Activated gamma-delta T cell (primary cell): ENCODE measurements at places on chromosomes 6 and 20.
A peak's percentile ranks its signal among the peaks of the same experiment; 100 is the strongest.

GRCh38 chr6:5638666-5639065 lies 368.1 kb downstream of the NRN1 start:
- DNase-seq = no peak

GRCh38 chr20:23889775-23890187 lies 10.2 kb upstream of the CST5 start:
- DNase-seq = no peak

DNA sequence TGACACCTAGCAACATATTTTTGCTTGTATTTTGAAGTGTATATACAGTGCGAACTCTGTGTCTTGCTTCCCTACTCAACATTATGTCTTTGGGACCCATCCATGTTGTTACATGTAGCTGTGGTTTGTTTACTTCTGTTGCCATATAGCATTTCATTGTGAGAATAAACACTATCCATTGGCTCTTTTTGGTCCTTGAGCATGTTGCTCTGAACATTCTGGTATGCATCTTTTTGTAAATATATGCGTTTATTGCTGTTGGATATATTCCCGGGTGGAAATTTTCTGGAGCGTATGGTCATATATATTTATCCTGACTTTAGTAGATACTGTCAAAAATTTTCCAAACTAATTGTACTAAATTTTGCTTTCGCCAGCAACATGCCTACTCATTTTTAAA lies 222.5 kb upstream of the SPTLC3 start:
- no peak for DNase-seq

- DNase-seq = no peak
Observed at GRCh38 chr6:132569170-132569569, 952 bp upstream of the TAAR6 start.

- DNase-seq = no peak
Observed at GRCh38 chr6:110491644-110492317, 15.4 kb upstream of the SLC22A16 start.

DNA sequence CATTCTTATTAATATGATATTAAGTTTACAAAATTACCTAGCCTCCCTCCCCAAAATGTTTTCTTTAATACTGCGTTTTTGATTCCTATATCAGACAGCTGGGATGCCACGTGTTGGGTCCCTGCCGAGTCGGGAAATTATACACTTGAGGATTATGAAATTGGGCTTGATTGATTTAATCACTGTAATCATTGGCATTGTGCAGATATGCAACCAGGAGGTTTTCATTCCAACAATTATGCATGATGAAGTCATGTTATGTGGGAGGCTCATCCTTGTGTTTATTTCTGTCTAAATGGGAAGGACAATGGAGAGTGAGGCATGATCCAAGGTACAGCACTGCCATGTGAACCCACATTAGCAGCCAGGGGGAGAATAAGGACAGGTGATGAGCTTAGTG lies 30.6 kb upstream of the RIPOR2 start:
- no peak for DNase-seq

DNA sequence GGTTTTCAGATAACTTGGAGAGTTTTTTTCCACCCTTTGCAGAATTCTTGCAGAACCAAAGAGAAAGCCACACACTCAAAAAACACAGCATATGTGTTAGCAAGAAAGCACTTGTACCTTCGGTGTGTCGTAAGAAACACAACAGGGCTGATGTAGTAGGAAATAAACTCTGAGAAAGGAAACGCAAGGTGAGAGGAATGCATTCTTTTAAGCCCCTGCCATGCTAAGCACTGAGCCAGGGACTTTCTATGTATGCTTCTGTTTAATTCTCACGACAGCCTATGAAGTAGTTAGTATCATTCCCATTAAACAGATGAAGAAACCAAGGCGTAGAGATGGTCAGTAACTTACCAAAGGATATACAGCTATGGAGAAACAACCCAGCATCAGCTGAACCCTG lies 23.1 kb downstream of the NEDD9 start:
- DNase-seq = no peak

DNA sequence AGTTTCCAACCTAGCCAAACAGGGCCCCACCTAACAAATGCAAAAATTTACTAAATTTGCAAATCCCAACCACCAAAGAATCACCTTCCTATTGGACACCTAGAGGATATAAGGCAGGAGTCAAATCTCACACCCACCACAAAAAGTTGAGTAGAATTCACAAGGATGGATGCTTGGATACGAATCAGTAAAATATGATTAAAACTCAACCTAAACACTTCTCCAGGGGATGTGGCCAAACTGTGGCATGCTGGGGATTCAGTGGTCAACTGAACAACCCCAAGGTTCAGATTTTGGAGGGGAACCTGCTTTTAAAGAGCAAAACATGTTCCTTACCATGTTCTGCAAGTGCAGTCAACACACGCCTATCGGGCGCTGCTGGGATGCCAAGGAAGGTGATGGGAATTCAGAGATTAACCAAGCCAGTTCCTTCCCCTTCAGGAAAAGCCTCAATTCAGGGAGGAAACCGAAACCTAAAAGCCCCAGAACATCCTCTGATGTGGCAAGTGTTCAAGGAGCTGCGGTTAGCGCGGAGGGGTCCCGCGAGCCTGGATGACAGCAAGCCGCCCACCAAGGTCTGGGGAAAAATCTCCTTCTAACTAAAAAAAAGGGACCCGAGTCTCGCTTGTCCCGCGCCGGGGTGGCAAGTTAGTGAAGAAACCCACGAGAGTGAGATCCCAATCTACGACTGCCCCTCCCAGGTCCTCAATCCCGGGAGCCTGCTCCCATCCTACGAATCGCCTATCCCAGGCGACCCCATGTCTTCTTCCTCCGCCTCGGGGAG lies 902 bp downstream of the SAMHD1 start:
- DNase-seq = peak; percentile 32

- no peak for DNase-seq
Observed at GRCh38 chr6:160795721-160796120, 93.7 kb downstream of the PLG start.

- peak; percentile 54 for DNase-seq
Observed at GRCh38 chr6:29702519-29703103, 20.6 kb upstream of the HLA-F start.

DNA sequence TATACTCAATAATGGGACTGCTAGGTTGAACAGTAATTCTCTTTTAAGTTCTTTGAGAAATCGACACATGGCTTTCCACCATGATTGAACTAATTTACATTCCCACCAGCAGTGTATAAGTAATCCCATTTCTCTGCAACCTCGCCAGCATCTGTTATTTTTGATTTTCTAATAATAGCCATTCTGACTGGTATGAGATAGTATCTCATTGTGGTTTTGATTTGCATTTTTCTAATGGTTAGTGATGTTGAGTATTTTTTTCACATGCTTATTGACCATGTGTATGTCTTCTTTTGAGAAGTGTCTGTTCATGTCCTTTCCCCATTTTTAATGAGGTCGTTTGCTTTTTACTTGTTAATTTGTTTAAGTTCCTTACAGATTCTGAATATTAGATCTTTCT lies 66.5 kb downstream of the STK4 start:
- DNase-seq = no peak

GRCh38 chr20:48451401-48451800 lies 376.4 kb downstream of the PREX1 start:
- DNase-seq = no peak

DNA sequence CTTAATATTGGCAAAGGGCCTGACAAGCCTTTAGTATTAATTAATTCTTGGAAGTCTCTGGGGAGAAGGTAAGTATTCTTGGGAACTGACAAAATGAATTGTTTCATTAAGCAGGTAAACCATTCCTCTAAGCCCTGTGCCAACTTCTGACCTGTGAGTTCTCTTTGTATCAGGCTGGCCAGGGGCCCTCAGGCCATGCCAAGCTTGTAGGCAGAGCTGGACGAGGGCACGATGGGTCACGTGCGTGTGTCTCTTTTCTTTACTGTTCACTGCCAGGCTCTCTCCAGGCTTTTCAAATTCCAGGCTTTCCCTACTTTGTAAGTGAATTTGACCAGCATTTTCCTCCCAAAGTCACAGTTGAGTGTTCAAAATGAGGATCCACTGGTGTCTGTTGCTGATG lies 112.4 kb downstream of the NRN1 start:
- no peak for DNase-seq

- no peak for DNase-seq
Observed at GRCh38 chr20:50680105-50680960, 11.0 kb downstream of the RIPOR3 start.

- DNase-seq = no peak
Observed at GRCh38 chr6:4435981-4436445, 300.6 kb upstream of the ECI2 start.
